Tibial artery (tissue), 4 donors: ENCODE measurements at places on chromosomes 3 and 15.

- no peak for DNase-seq
Measured at GRCh38 chr15:47610736-47611135, 106.6 kb upstream of the SEMA6D start.

DNA sequence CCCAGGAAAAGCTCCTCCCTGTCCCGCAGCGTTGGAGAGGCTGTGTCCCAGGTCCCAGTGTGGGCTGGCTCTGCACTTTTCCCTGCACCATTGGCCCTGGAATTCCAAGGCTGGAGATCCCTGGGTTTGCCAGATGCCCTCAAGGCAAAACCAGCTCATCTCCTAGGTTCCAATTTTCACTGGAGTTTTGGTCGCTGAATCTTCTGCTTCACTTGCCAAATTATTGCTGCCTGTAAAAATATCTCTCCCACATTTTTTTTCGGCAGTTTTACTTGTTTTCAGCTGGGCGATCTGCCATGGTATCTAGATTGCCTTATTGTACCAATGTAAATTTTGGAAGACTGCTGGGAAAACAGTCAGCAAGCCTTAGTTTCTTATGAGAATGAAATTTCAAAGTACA, 150.9 kb upstream of the ATP10A start:
- DNase-seq = no peak

GRCh38 chr15:45319472-45320214, 58.7 kb downstream of the GATM start:
- no peak for DNase-seq

DNA sequence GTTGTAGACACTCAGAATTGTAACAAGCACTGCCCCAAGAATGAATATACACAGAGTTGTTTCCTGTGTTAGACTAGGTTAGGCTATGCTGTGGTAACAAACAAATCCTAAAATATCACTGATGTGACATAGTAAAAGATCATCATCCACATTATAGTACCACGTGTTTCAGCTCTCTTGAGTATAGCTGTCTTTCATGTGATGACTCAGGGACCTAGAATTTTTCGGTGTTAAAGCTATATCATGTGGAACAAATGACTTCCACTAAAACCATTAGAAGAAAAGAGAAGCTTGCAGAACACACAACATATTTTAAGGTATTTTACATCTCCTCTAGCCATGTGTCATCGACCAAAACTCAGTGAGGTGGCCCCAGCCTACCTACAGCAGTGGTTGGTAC, 307.9 kb upstream of the RBMS3 start:
- no peak for DNase-seq

- no peak for DNase-seq
Measured at GRCh38 chr15:49279521-49280456, 109.7 kb downstream of the GALK2 start.

GRCh38 chr3:32843510-32844321, 25.9 kb downstream of the TRIM71 start:
- DNase-seq = no peak

DNA sequence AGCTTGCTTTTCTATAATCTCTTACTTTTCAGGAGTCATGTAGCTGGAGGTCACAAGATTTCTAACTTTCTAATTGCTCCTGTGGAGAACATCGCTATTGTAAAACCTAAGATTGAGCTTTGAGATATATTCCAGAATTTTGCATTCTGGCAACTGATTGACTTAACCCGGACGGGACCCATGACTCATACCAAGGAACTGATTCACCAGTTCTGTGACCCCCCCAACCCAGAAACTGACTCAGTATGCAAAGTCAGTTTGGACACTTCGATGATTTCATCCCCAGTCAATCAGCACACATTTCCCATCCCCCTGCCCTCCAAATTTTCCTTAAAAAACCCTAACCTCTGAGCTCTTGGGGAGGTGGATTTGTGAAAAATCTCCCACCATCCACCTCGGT, 396.5 kb upstream of the GBE1 start:
- no peak for DNase-seq

GRCh38 chr3:17765819-17766472, 23.5 kb upstream of the TBC1D5 start:
- DNase-seq = no peak

DNA sequence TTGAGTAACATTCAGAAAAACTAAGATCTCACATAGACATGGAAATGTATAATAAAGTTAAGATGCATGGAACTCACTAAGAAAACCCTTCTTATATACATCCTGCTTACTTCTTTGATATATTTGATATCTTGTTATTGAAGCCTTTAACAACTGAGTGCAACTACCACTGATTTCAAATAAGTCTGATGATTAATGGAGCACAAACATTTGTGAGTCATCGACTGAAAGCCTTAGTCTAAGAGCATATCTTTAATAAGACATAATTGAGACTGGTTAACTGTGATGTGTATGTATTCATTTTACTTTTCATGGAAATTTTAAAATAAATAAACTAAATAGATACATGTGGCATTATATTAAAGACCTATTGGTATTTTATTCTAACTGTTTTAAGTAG, 740.5 kb downstream of the EPHA3 start:
- no peak for DNase-seq

- no peak for DNase-seq
Measured at GRCh38 chr15:73139041-73139743, 86.9 kb downstream of the NEO1 start.

- no peak for DNase-seq
Measured at GRCh38 chr3:46380471-46381221, 9.9 kb downstream of the CCR5 start.

GRCh38 chr3:140285380-140285779, 350.4 kb downstream of the CLSTN2 start:
- DNase-seq = no peak

GRCh38 chr3:98972720-98973119, 71.2 kb upstream of the DCBLD2 start:
- no peak for DNase-seq

GRCh38 chr3:167872941-167873340, 137.4 kb downstream of the SERPINI1 start:
- DNase-seq = no peak

GRCh38 chr3:8702560-8702959, 31.0 kb upstream of the CAV3 start:
- DNase-seq = no peak

DNA sequence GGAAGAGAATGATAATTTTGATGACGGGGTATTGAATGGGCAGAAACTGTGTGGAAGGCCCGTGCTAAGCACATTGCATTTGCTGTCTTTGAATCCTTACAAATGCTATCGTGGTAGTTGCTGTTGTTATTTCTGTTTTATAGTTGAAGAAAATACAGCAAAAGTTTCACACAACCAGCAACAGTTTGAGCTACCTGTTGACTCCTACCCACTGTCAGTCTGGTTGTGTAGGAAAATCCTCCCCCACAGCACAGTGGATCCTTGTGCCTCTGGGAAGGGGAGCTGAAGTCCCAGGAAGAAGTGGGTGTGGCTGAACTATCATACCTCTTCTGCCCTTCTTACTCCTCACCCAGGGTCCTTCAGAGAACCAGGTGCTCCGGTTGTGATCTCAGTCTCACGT, 29.4 kb downstream of the MRAS start:
- DNase-seq = no peak

GRCh38 chr15:84764989-84765388, 16.6 kb downstream of the ZNF592 start:
- DNase-seq = no peak

GRCh38 chr3:36484386-36484785, 104.1 kb downstream of the STAC start:
- DNase-seq = no peak

- no peak for DNase-seq
Measured at GRCh38 chr3:112084980-112085705, 1.0 kb upstream of the C3orf52 start.

DNA sequence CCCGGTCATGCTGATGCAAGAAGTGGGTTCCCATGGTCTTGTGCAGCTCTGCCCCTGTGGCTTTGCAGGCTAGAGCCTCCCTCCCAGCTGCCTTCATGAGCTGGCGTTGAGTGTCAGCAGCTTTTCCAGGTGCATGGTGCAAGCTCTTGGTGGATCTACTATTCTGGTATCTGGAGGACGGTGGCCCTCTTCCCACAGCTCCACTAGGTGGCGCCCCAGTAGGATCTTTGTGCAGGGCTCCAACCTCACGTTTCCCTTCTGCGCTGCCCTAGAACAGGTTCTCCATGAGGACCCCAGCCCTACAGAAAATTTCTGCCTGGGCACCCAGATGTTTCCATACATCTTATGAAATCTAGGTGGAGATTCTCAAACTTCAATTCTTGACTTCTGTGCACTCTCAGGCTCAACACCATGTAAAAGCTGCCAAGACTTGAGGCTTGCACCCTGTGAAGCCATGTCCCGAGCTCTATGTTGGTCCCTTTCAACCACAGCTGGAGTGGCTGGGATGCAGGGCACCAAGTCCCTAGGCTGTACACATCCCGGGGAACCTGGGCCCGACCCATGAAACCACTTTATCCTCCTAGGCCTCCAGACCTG, 238.4 kb upstream of the MDFIC2 start:
- DNase-seq = peak; percentile 80

GRCh38 chr3:71815340-71816067, 30.6 kb upstream of the PROK2 start:
- no peak for DNase-seq

GRCh38 chr3:33054100-33055092, 42.5 kb downstream of the GLB1 start:
- DNase-seq = no peak
